Activated T-helper 2 cell treated with anti-CD3 and anti-CD28 coated beads, Interferon-gamma antibody, Interleukin-2, Interleukin-4, amounts not matched to agents 10 μg/mL and 5 μg/mL and 100 μg/mL, durations not matched to agents 14 hours and 24 hours and 36 hours (primary cell): ENCODE measurements at places on chromosomes 7 and 10. TPM values are rescaled to one million over a fixed set of nuclear protein-coding genes. Genes with fewer than 3 reads are reported as not detected.

- DNase-seq = no peak
Measured at GRCh38 chr10:132062641-132063390, 2.9 kb upstream of the JAKMIP3 start.

- no peak for DNase-seq
Measured at GRCh38 chr10:34473174-34474008, 341.7 kb downstream of the PARD3 start.

GRCh38 chr7:33760834-33761233, 144.5 kb upstream of the BMPER start:
- no peak for DNase-seq

GRCh38 chr7:90326500-90326899, 5.4 kb upstream of the FAM237B start:
- no peak for DNase-seq

DNA sequence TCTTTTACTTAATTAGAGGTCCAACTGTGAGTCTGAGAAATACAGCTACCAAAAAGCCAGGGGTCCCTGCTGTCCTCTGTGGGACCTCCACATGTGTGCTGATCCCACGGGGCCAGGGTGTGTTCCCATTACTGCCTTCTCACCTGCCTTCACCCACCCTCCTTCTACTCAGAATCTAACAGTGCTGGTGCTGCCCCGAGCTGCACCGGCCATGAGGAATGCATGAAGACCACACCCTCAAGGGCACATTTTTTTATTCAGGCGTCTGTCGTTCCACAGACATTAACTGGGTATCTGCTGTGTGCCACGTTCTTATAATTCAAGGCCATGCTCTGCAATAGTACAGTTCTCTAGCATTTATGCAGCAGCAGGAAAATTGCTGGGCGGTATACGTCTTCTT, 188.5 kb upstream of the PFKP start:
- no peak for DNase-seq

GRCh38 chr10:90591629-90592028, 266.2 kb downstream of the HTR7 start:
- no peak for DNase-seq

DNA sequence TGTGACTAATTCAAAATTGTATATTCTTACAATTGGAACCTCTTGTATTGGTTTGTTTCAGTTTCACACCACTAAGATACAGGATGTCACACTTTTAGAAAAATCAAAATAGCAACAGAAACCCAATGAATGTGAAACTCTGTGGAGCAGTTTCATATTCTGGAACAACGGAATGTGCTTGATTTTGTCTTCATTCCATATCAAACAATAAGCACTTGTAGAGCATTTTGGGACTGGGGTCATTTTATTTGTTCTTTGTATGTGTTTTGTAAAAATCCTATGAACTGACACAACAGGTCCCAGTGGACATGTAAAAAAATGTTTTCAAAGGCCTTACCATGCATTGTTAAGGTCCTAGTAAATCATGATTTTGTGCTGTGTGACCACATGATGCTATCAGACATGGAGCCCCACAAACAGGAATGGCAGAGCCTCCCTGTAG, 123.1 kb downstream of the DKK1 start:
- no peak for DNase-seq

DNA sequence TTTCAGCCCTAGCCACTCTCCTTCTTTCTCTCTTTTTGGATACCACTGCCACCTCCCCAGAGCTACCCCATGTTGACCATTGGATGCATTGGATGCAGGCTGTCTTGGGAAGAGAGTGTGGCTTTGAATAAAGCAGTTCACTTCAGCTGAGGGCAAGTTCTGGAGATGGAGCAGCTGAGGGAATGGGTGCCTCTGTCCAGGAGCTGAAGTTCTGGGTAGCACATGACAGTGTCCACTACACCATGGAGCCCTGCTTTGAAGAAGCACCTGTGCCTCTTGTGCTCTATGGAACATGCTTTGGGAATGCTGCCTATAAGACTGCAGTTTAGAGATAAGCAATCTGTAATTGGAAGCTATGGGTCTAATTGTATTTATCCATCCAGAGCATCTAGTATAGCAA, 1028.7 kb downstream of the TYW1 start:
- no peak for DNase-seq

DNA sequence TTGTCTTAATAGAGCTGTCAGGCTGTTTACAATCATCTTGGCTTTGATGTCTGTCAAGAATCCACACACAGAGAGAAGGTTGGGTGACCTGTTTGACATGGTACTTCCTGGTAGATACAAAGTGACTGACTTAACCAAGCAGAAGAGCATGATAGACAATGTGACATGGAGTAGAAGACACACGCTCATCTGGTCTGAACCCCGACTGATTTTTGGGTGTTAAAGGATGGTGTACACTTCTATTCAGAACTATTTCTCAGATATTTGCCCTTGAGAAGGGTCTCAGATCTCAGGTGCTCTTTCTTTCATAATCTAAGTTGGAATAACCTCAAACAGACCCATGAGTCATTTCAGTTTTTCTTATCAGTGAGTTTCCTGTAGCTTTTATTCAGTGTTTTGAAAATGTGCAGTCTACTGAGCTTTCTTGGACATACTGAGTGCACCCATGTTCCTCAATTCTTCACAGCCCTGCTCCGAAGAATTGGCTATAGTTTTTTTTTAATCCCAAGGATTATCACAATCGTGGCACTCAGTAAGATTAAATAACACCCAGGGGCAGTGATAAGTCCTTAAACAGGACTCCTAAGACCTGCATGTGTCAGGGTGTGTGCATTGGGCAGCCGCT, 46.4 kb upstream of the NXPH1 start:
- no peak for DNase-seq

- peak; percentile 52 for DNase-seq
Measured at GRCh38 chr7:131501422-131501821, 55.0 kb downstream of the PODXL start.

GRCh38 chr10:58322072-58322834, 12.6 kb upstream of the UBE2D1 start:
- DNase-seq = no peak

DNA sequence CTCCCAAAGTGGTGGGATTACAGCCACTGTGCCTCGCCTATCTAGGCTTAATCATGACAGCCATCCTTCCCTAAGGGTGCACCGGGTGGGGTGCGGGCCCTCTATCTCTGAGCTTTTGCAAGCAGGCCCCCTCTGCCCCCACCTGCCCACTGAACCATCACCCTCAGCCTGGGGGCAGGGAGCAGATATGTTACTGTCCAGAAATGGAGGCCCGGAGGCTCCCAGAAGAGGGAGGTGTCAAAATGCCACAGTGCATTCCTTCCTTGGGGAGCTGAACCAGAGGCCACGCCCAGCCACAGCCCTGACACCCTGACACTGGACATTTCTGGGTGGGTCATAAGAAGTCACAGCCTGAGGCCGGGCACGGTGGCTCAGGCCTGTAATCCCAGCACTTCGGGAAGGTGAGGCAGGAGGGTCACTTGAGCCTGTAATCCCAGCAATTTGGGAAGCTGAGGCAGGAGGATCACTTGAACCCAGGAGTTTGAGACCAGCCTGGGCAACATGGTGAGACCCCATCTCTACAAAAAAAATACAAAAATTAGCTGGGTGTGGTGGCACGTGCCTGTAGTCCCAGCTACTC, 129.8 kb upstream of the TNRC18 start:
- no peak for DNase-seq

- no peak for DNase-seq
Measured at GRCh38 chr10:114508376-114508775, 104.1 kb upstream of the AFAP1L2 start.

GRCh38 chr10:51014680-51015389, 59.5 kb upstream of the PRKG1 start:
- no peak for DNase-seq

DNA sequence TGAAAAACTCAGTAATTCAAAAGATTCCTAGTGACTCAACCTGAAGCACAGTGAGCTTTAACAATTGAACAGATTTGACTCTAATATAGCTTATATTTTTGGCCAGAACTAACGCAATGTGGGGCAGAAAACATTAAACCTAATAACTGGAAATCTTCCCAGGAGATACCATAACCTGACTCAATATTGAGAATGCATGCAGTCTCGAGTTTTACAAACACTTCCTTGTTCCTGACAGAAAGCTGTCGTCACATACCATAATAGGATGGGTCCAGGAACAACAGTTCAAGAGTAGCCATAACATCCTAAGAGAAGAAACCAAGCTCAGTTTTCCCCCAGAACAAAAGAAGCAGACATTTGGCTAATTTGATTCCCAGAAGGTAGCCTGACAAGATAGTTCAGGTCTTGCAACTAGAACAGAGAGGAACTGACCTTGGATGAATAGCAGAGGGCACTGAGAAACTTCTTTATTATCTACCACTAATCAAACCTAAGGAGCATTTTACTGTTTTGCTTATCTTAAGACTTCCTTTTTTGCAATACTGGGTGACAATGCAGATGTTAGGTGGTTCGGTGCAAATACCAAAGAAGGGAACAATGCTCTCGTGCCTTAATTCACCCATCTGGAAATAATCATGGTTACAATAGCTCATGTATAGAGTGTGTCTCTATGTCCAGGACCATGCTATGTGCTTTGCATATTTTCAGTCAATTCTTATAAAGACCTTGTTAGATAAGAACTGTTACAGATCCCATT, 38.6 kb upstream of the ACSL5 start:
- DNase-seq = no peak

DNA sequence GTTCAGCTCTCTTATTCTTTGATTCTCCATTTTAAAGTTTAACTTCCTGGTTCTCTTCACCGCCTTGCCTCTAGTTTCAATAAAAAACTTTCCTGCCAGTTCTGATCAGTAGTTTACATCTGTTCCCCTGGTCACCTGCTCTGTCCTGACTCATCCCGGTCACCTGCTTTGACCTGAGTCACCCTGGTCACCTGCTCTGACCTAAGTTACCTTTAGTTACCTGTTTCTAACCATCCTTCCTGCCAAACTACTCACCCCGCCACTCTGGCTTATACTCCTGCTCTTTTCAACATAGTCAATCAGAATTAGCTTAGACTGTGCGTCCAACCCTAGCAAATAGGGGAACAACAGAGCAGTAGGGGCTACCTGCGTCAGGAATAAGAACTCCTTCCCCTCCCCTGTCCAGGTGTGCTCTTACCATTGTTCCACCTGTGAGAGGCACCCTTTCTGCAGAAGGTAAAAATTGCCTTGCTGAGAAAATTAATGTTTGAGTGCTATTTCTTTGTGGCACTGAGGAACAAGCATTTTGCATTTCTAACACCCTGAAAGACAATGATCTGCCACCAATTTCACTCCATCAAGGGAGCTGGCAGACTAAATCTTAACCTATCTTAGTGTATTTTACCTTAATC, 263.6 kb downstream of the DOCK4 start:
- no peak for DNase-seq

GRCh38 chr10:111085690-111086353, 9.0 kb downstream of the ADRA2A start:
- DNase-seq = no peak

DNA sequence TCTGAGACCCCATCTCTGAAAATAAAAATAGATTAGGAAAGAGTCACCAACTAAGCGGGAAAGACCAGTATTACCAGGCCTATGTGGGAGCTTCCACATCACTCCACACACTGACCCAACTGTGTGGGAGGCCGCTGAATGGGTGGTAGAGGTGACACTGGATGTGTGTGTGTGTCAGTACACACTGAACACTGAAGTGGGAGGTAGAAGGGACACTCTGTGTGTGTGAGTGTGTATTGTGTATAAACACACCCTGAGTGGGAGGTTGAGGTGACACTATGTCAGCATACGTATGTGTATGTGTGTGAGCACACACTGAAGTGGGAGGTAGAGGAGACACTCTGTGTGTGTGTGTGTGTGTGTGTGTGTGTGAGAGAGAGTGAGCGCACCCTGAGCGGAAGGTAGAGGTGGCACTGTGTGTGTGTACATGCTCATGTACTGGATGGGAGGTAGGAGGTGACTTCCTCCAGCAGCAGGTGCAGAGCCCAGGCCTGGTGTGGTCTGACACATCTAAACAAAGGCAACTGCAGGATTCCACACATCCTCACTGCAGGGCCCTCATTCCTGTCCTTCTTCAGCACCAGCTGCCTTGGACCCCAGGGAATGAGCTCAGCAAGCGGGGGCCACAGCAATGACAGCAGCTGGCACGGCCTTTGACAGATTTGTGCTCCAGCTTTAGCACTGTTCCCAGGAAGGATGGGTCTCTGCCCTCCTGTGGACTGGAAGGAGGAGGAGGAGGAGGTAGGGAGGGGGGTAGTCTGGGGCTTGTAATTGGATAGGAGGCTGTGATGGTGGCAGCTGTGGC, 26.5 kb upstream of the RBM20 start:
- DNase-seq = no peak

DNA sequence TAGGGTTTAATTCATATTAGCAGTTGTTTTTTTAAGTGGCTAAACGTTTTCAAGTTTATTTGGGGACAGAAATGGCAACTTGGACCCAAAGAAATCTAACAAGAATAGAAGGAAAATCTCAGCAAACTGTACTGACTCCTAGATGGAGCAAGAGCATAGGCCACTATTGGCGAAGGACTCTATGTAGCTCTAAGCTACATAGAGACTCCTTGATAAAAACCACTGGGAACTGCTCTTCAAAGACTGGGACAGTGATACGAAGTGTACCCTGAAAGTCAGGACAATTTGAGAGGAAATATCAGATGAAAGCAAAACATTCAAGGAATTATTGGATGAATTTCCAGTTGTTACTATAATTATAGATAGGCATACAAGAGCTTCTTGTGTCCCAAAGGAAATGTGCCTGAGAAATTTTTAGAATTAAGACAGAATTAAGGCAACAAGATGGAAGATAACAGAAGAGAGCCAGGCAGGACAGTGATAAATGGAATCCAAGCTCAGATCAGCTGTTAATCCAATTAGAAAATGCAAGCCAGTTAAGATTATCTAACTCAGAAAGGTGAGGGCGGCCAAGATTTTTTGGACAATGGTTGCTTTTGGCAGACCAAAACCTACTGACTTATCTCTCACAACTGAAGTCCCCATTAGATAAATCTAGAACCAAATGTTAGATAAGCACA, 103.7 kb upstream of the IFRD1 start:
- no peak for DNase-seq

GRCh38 chr7:105487579-105488571, 34.2 kb downstream of the PUS7 start:
- DNase-seq = no peak

DNA sequence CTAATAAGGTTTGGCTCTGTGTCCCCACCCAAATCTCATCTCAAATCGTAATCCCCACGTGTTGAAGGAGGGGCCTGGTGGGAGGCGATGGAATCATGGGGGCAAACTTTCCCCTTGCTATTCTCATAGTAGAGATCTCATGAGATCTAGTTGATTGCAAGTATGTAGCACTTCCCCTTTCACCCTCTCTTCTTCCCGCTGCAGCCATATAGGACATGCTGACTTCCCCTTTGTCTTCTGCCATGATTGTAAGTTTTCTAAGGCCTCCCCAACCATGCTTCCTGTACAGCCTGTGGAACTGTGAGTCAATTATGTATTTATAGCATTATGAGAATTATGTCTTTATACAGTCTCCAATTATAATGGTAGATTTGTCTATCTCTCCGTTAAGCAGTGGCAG, 594.5 kb downstream of the ACTR3B start:
- no peak for DNase-seq

PGAM2 gene
- 0.67 and 0.73 TPM in 2 replicates for total RNA-seq

ADARB2 gene
- 0.05 TPM in 1 of 2 replicates, not detected in the other for total RNA-seq

ANKRD61 gene
- total RNA-seq = 0.25 and 0.27 TPM in 2 replicates

PLAU gene
- total RNA-seq = 1.7 and 1.8 TPM in 2 replicates

PDE6C gene
- total RNA-seq = not detected in 2 replicates

ADIRF gene
- not detected in 2 replicates for total RNA-seq

C7orf57 gene
- 0.11 and 0.18 TPM in 2 replicates for total RNA-seq

ESYT2 gene
- total RNA-seq = 62.4 and 64.2 TPM in 2 replicates

LLCFC1 gene
- not detected in 2 replicates for total RNA-seq

GRM3 gene
- total RNA-seq = not detected in 2 replicates

ACSL5 gene
- 39.7 and 45.9 TPM in 2 replicates for total RNA-seq

PPP1R9A gene
- total RNA-seq = not detected in 2 replicates

ARPC1B gene
- total RNA-seq = 264 and 265 TPM in 2 replicates
